Fibroblast of lung (primary cell): ENCODE measurements at places on chromosomes 16 and 17. TPM values are rescaled to one million over a fixed set of nuclear protein-coding genes. Genes with fewer than 3 reads are reported as not detected.

DNA sequence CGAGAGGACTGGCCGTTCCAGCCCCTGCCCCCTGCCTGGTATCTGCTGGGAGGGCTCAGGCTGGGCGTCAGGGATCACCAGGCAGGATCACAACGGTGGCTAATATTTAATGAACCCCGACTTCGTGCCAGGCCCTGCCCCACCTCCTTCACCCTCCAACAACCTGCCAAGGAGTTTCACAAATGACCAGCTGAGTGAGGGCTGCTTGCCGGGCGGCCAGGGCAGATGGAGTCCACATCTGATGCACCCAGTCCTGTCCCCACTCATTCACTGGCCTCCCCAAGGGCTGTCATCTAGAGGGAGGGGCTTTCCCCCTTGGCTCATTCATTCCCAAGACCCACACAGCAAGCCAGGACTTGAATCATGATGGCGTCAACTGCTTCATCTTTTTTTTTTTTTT is 17.5 kb downstream of the UBALD1 start:
- DNase-seq = peak; percentile 49

GRCh38 chr16:88387941-88388627 is 5.3 kb downstream of the ZNF469 start:
- peak; percentile 66 for DNase-seq

- DNase-seq = peak; percentile 70
These were observed 2.7 kb downstream of the HOXB2 start for GRCh38 chr17:48542114-48542656.

TTYH2 gene
- total RNA-seq = 0.77 and 0.99 TPM in 2 replicates

DNA sequence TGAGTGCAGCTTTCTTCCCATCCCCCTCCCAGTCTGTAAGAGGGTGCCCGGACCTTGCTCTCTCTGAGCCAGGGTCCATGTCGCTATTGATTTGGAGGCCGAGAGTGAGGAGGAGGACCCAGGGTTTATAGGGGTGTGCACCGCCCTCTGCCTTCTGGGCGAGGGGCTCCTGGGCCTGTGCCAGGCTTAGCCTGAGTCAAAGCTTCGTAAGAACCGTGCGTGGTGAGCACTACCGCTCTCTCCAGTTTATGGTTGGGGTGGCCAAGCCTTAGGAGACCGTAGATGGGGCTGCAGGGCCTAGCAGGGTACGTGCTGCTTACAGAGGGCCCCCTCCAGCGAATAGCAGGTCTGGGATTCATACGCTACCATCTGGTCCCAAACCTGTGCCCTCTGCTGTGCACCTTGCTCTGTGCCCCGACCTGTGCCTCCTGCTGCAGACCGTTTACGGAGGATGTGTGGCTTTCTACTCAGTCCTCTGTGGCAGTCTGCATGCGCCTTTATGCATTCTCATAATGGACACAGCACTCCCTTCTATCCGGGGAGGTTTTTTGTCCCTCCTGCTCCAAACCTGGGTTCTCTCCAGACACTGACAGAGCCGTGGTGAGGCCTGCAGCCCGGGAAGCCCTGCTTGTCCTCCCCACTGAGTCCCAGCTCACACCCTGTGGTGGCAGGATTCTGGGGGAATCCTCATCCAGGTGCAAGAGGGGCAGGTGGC is 54.7 kb downstream of the PGS1 start:
- DNase-seq = no peak

DNA sequence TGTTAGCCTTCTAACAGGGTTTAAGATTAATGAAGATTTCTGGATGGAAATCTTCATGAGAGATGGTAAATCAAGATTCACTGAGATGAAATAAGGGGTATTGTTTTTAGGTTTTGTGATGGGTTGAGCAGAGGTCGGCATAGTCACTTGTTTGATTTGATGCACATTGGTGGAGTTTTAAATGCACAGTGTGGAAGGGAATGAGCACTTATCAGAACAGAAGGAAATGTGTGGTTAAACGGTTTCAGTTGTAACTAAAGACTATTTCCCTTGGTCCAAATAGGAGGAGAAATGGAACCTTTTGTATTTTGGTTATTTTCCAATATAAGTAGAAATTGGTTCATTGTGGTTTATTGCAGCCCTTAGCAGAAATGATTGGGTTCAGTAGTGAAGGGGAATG is 34.1 kb downstream of the CBFB start:
- DNase-seq = no peak

- DNase-seq = no peak
These were observed 23.9 kb downstream of the SMG6 start for GRCh38 chr17:2279707-2280106.

SLFN11 gene
- 74.1 and 102 TPM in 2 replicates for total RNA-seq

- DNase-seq = peak; percentile 68
These were observed 6.8 kb upstream of the KRTAP17-1 start for GRCh38 chr17:41322094-41322902.

DNA sequence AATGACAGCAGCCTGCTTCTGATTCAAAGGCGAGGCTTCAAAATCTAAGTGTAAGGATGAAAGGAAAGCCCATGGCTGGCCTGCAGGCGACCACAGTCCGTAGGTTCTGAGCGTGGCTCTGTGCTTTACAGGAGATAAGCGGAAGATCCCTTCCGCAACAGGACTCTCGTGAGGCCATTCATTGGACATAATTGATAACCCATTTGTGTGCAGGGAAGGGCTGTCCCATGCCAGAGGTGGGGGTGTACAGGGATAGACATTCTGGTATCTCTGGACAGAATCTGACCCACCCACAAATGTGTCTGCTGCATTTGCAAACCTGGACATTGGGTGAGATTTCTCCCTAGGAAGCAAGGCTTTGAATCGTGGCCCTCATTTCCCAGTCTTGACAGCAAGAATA is 4.0 kb downstream of the CYB561 start:
- DNase-seq = no peak

DNA sequence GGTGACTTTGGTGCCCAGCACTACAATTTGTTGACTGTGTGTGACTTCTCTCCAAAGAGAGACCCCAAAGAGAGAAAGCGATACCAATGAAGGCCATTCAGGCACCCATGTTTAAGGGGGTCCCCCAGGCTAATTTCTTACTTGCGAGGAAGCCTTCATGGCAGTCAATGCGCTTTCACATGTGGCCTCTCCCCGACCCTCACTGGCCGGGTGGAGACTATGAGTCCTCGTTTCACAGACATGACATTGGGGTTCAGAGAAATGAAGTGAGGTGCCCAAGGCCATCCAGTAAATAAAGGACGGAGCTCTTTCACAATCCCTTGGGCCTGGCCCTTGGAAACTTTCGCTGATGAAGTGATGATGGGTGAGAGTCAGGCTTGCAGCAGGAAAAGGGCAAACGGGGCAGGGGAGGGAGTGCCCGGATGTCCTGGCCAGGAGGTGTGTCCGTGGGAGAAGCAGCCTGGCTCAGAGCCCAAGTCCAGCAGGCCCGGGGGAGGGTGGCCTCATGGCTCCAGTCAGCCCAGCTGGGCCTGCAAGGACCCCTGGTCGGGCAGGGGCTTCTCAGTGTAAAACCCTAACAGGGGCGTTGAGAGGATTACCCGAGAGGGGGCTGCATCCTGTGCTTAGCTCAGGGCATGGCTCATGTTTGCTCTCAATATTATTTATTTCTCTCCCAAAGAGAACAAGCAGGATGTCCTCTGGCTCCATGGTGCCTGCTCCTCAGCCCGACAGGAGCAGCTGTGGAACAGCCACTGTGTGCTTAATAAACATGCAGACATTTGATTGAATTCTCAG is 14.7 kb downstream of the TBX2 start:
- DNase-seq = no peak

MYH3 gene
- total RNA-seq = 0.50 and 0.51 TPM in 2 replicates

DNA sequence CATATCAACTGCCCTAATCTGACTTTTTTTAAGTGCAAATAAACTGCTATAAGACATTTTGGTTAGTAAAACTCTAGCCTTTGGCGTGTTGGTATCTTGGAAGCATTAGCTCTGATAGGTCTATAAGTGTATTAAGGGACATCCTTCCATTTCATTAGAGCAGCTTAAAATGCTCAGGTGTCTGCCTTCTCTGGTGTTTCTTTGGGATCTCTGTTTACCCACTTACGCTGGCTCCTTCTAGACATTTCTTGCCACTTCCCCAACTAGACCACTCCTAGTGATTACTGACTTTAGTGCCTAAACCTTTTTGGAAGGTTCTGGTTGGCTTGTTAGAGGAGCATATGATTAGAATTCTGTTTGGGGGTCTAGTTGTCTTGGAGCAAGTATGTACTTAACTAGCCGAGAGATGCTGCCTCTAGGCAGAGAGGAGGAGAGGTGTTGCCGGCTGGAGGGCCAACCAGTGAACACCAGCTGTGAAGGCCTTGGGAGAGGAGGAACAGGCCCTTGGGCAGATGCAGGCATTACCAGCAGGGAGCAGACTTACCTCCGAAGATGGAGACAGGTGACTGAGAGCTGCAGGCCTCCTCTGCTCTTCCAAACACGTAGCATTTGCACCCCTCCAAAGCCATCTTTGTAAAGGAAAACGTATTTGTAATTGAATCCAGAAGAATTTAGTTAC is 15.2 kb upstream of the CLEC18C start:
- DNase-seq = no peak

RBFOX1 gene
- not detected in 2 replicates for total RNA-seq

- DNase-seq = no peak
These were observed 407.2 kb upstream of the CCL2 start for GRCh38 chr17:33847900-33848299.

POLR2C gene
- 105 and 106 TPM in 2 replicates for total RNA-seq

DNA sequence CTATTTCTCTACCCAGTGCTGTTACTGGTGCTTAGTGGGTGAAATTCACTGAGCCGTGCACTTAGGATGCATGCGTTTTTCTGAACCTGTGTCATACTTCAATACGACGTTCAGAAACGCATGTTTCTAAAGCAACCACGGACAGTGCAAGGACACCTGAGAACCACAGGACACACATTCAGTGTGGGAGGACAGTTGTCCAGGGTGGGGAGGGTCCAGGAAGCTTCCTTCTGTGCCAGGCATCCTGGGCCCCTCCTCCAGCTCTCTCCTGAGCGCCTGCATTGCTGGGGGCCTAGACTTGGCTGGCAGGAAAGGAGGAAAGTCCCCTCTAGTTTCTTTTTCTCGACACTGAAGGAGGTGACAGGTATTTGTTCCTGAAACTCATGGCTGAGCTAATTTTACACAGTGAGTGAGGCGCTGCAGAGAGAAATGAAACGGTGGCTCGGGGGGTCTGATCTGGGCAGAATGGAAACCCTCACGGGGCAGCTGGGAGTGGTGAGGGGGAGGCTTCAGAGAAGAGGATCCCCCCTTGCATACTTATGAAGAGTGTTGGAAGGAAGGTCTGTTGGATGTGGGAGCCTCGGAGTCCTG is 89.9 kb downstream of the IRF8 start:
- DNase-seq = no peak

DNA sequence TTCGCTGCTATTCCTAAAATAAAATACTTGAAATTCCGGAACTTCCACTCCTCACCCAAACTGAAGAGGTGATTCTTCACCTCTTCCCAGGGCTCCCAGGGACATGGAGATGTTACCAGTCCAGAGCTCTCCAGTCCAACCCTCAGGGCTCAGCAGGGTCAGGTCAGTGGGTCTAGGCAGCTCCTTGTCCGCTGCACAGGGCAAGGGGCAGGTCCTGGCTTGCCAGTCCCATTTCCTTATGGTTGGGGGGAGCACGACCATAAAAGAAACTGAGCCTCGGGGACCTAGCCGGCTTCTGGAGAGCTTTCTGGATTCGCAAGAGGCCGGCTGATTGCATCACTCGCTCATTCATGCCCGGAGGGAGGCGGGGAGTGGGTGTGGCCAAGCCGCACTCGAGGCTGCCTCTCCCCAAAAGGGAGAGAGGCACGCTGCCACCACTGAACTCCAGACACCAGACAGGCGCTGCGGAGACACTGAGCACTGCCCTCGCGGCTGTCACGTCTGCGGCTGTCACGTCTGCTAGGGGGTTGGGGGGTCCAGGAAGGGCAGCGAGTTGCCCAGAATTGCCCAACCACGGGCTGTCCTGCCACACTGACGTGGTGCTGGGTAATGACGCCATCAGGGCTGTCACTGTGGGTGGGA is 15.8 kb downstream of the SLC7A5 start:
- peak; percentile 94 for DNase-seq

SRP68 gene
- 23.6 and 34.0 TPM in 2 replicates for total RNA-seq

NPIPA7 gene
- 0.51 and 1.7 TPM in 2 replicates for total RNA-seq

- no peak for DNase-seq
These were observed 18.6 kb downstream of the ALOX12B start for GRCh38 chr17:8068736-8069586.

GDPD3 gene
- 1.0 and 1.2 TPM in 2 replicates for total RNA-seq

DNA sequence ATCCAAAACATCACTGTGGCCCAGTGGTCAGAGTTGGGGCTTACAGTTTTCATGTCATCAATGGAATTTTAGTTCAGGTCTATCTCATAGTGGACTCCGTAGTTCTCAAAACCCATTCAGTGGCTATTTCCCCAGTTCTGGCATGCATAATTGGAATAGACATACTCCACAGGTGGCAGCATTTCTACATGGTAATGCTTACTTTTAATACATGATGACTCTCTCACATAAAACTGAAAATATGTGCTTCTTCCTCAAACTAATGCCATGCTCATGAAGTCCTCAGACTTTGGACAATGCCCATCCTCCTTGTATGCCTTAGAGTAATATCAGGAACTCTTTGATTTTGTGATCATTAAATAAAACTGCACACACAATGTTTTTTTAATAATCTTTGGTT is 857.4 kb upstream of the GOT2 start:
- peak; percentile 35 for DNase-seq

DNA sequence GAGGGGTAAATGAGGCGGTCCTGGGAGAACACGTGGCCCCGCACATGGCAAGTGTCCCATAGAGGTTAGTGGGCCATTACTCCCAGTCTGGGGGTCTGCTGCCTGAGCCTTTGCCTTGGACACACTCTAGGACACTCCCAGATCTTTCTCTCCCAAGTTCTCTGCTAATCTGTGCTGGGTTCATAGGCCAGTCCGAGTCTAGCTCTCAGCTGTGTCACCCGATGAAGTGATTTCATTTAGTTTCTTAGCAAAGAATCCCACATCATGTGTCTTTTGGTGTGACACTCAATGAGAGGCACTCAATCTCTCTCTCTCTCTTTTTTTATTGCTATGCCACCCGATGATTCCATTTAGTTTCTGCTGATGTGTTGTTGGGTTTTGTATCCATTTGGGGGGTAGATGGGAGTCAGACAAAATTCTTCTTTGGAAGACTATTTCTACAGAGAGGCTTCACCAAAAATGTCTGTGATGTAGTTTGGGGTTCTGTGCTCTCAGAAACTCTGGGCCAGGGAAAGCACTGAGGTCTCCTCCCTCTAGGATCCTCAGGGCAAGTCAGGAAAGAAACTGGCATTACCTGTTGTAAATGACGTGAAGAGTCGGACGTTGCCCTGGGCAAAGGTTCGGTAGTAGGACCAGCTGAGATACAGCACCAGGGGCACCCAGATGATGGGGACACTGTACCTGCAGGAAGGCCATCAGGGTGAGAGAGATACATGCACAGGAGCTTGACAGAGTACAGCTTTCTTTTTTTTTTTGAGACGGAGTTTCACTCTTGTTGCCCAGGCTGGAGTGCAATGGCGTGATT is 25.2 kb upstream of the MLKL start:
- DNase-seq = no peak

GP1BA gene
- total RNA-seq = not detected in 2 replicates

GRCh38 chr16:12188061-12188934 is 211.8 kb downstream of the SNX29 start:
- DNase-seq = peak; percentile 40

TMEM92 gene
- under 0.01 TPM in 1 of 2 replicates, not detected in the other for total RNA-seq

ABCC11 gene
- under 0.01 and 0.17 TPM in 2 replicates for total RNA-seq

PPY gene
- total RNA-seq = not detected in 2 replicates

- no peak for DNase-seq
These were observed 1.9 kb upstream of the SALL1 start for GRCh38 chr16:51152691-51153576.

TP53TG3 gene
- total RNA-seq = 0.17 TPM in 1 of 2 replicates, not detected in the other

OR1G1 gene
- not detected in 2 replicates for total RNA-seq

PPP1R27 gene
- total RNA-seq = under 0.01 TPM in 1 of 2 replicates, not detected in the other

VASN gene
- total RNA-seq = 57.0 and 79.4 TPM in 2 replicates
